Cardiac fibroblast (primary cell): ENCODE measurements at places on chromosomes 11 and 22.

DNA sequence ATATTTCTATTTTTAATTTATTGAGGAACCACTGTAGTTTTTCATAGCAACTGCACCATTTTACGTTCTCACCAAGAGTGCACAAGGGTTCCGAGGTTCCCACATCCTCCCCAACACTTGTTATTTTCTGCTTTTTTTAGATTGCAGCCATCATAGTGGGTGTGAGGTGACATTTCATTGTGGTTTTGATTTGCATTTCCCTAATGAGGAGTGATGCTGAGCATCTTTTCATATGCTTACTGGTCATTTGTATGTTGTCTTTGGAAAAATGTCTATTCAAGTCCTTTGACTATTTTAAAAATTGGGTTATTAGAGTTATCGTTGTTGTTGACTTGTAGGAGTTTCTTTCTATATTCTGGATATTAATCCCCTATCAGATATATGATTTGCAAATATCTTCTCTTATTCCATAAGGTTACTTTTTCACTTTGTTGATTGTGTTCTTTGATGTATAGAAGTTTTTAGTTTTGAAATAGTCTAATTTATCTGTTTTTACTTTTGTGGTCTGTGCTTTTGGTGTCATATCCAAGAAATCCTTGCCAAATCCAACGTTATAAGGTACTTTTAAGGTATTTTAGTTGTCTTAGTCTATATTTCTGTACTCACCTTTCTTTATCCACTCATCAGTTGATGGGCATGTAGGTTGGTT lies 9.0 kb downstream of the NEAT1 start:
- DNase-seq, result peak; percentile 60

GRCh38 chr11:65454311-65454695 lies 31.7 kb downstream of the NEAT1 start:
- peak; percentile 48 for DNase-seq

GRCh38 chr11:46308631-46309419 lies 31.4 kb downstream of the CREB3L1 start:
- peak; percentile 79 for DNase-seq

- DNase-seq, result peak; percentile 72
These were observed 3.7 kb downstream of the CST6 start for GRCh38 chr11:66015454-66015881.

DNA sequence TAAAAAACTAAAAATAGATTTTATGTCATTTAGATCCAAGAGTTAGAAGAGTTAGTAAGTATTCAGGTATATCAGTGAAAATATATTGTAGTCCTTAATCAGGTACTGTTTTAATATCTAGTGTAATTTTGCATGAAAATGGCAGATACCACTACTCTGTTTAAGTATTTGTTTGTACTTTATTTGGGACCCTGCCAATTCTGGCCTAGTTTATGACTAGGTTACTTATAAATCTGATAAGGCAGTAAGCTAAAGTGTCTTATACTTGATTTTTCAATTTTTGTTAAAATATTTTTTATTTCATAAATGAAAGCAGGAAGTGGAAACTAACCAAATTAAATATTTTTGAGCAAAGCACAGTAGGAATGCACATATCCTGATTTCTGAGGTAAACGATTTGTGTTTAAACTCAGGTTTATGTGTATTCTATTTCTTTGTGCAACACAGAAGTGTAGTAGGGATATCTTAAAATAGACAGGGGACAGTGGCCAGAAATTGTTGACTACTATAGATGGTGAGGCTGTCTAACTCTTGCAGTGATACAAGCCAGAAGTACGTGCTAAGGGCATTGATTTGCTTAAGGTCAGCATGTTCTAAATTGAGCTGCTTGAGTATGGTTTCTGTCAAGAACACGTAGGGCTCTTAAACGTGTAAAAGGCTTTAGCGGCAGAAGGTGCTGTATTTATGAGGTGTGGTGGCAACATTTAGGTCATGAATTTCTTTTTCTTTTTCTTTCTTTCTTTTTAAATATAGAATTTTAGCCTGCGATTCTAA lies 34.0 kb downstream of the HIPK3 start:
- peak; percentile 64 for DNase-seq
